ENCODE measurements at places on chromosomes 3 and 15.

- no peak for DNase-seq
Measured at GRCh38 chr3:195180490-195181112, 90.4 kb downstream of the XXYLT1 start.

DNA sequence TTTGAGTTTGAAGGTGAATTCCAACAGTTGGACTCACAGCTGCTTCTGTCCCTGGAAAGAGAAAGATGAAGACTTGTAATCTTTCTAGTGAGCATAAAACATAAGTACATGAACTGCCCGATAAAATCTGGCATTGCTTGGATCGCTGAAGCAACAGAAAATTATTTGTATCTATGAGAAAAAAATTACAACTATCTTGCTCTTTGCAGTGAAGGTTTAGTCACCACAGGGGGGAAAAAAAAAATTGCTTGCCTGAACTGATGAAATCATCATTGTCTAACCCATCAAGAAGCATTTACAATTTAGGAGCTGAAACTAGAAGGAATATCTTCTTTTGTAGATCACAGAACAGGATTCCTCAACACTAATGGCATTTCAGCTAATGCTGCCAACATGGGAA is 20.0 kb downstream of the TMEM207 start:
- DNase-seq = no peak

DNA sequence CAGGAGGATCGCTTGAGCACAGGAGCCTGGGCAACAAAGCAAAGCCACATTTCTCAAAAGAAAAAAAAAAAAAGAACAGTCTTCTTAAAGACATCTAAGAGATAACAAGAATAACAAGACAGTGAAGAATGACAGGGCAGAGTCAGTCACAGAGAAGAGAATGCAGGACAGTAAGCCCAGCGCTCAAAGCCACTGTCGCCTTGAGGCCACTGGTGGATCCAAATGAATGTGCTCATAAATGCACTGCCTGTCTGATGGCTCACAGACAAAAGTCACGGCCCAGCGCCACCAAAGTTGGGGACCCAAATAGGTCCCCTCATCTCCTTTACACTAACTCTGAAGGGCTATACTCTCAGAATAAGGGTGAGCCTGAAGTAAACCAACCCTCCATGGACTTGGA is 52.3 kb downstream of the FAM174B start:
- no peak for DNase-seq

- no peak for DNase-seq
Measured at GRCh38 chr3:52615166-52615565, 70.5 kb downstream of the PBRM1 start.

DNA sequence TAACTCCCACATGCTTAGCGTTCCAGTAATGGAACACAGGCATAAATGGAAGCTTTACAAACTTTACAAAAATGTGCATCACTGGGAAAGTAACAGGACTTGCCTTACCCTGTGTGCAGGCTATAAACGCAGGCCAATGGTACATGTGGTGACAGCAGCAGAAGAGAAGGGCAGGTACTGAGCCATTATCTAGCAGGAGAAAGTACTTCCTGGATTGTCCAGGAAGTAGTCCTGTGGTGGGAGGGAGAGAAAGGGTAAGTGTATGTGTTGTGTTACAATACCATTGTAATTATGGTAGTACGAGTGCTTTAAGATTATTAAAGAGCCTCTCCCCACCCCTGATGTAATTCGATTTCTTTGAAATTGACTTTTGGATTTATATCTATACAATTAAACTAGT is 5.3 kb downstream of the ATP1B3 start:
- DNase-seq = no peak

DNA sequence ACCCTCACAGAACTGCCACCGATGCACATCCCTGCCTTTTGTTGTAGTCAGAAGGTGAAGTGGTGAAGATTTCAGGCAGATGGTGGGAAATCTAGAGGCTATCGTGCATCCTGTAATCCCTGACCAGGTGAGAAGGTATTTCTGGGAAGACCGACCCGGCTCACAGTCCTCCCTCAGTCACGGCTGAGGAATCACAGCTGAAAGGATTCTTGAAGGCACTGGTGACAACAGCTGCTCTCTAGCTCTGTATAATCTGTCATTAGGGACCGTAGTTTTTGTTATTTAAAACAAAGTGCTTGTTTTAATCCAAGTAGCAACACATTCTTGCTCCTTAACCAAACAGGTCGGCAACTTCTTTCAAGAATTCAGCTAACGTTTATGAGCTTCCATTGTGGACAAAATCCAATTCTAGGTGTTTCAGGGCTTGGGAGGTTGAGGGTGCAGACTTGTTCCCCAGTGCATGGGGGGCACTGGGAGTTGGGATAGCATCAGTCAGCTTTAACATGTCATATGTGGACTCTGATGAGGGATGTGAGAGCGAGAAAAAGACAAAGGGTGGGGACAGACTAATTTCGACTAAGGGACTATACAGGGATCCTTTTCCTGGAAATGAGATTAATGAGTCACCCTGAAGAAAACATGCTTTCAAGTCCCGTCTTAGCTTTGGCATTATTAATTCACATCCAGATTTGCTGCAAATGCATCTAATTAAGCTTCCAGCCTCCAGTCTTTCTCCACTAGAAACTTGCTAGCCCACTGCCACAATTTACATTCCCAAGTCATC is 141.0 kb upstream of the RASGRP1 start:
- DNase-seq = no peak

GRCh38 chr3:191352014-191352413 is 21.7 kb upstream of the UTS2B start:
- DNase-seq = no peak

DNA sequence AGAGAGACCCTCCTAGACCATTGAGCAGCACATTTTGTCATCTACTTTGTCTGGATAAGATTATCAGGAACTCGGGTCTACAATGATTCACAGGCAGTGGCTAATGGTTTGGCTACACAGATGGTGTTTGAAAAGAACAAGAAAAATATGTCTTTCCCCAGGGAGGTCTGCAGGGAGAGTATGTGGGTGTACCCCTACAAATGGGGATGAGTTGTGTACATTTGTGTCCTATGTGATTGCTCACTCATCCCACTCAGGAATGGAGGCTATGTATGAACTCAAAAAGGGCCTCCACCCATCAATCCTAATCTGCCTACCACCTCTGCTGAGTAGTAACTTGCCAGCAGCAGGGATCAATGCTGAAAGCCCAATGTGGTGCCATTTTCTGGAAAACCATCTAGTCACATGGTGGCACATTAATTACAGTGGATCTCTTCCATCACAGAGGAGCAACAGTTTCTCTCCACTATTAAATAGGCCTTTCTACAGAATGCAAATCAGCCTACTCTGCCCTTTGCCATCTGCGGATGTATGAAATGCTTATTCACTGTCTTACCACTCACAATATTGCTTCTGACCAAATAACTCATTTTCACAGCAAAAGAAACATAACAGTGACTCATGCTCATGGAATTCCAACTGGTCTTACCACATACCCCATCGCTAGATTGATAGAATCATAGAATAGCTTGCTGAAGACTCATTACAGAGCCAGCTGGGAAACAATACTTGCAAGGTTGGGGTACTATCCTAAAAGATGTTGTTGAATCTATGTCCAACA is 48.3 kb upstream of the TRIM42 start:
- DNase-seq = no peak

DNA sequence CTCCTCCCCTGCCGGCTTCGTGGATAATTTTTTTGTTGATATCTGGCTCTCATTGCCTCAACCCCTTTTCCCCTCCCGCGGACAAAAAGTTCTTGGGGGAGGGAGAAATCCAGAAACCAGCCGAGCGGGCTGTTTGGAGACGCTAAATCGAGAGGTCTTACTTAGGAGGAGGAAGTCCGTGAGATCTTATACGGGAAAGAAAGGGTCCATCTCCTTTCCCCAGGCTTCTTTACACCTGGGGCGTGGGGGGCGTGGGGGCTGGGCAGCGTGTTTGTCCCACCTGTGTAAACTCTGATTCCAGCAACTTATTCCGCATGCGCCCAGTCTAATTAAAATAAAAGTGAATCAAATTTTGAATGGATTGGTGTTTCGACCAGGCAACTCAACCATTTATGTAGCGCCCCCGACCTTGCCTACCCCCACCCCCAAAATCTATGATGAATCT is 364 bp upstream of the CADPS start:
- no peak for DNase-seq

- DNase-seq = no peak
Measured at GRCh38 chr15:41981371-41982132, 9.2 kb upstream of the EHD4 start.

DNA sequence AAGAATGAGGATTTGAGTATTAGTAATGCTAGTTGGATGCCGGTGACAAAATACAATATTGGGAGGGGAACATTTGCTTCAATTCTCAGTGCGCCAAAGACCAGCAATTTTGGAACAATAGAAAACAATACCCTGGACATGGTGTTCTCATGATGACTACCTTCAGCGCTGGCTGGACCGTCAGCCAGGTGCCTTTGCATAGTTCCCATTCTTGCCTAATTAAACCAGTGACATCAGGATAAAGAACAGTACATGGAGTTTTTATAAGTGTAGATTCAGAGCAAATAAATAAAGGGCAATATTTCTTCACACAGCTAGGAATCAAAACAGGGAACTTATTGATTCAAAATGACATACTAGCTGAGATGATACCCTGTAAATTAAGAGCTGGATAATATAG is 404.8 kb upstream of the RORA start:
- DNase-seq = no peak

GRCh38 chr15:45391746-45392583 is 13.6 kb upstream of the GATM start:
- DNase-seq = no peak

Measured in NCI-H1092 treated with DMSO at 0.1 percent for 48 hours (cell line).